ENCODE measurements at places on chromosomes 5 and 9.

DNA sequence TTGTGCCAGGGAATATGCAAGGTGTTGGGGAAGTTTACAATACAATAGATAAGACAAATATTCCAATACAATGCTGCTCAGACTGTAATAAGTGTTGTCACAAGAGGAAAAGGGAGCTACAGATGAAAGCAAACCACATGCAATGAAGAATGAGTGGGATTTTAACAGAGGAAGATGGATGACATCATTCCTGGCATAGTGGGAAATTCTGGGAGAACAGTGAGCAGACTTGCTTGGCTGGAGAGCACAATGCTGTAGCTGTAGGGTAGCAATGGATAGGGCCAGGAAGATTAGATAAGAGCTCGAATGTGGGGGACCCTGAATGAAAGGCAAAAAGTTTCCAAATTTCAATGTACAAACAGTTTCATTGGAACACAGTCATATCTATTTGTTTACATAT is 9.5 kb upstream of the DPYSL3 start:
- no peak for DNase-seq

GRCh38 chr5:6721442-6721841 is 8.2 kb downstream of the TENT4A start:
- no peak for DNase-seq

- no peak for DNase-seq
Observed at GRCh38 chr9:114902786-114903524, 27.4 kb downstream of the TNFSF8 start.

DNA sequence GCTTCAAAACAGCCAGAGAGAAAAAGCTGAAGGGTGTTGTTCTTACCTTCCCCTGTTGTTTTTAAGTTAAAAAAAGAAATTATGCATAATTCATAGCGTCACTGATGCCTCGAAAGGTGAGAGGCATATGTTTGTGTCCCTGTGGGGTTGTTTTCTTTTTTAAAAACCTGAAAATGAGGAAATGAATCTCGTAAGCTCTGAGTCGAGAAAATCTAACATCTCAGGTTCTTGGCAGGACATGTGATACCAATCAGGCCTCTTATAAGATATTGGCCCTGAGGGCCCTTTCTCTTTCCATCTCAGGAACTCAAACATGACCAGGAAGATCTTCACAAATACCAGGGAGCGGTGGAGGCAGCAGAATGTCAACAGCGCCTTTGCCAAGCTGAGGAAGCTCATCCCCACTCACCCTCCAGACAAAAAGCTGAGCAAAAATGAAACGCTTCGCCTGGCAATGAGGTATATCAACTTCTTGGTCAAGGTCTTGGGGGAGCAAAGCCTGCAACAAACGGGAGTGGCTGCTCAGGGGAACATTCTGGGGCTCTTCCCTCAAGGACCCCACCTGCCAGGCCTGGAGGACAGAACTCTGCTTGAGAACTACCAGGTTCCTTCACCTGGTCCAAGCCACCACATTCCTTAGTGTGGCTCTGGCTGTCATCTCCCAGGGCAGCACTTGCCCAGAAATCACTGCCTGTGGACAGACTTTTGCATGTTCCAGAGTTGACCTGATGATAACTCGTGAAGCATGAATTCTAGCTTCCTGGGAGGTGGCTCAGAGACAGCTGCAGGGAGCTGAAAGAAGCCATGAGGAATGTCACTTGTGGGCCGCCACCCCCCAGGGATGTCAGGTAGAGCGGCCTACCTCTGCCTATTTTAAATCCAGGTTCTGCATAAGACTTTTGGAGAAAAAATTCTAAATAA is at the start of gene TAL2:
TAL2 (plus strand) TSS at position 274 of the 921 bp plus-strand sequence; CDS start at position 314, 40 bp downstream.
- DNase-seq: no peak

DNA sequence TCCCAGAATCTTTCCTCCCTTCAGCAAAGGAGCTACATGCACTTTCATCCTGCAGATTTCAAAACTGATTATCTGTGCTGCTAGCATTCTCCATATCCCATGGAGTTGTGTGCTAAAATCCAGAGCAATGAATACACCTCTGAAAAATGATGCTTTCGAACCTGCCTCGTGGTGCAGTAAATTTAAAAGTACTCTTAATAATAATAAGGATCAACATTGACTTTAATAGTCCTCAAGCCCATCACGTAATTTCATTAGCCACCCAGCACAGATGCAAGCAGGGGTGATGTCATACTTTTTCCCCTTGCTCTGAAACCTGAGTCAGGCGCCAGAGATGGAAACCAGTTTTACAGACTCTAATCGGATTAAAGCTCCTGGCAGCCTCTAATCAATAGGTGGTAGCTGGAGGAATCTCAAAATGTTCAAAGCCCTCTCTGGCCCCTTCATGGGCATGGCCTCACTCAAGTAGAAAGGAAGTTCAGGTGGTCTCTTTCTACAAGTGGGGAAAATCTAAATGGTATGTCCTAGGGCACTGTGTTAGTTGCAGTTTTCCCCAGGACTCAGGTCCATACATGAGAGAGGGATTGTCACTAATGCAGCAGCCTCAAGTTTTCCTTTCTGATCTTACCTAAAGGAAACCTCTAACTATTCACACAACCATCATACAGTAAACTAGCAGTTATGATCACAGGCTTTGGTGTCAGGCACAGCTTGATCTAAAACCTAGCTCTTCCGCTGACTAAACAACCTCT is 221.6 kb upstream of the SLC30A5 start:
- DNase-seq: no peak

DNA sequence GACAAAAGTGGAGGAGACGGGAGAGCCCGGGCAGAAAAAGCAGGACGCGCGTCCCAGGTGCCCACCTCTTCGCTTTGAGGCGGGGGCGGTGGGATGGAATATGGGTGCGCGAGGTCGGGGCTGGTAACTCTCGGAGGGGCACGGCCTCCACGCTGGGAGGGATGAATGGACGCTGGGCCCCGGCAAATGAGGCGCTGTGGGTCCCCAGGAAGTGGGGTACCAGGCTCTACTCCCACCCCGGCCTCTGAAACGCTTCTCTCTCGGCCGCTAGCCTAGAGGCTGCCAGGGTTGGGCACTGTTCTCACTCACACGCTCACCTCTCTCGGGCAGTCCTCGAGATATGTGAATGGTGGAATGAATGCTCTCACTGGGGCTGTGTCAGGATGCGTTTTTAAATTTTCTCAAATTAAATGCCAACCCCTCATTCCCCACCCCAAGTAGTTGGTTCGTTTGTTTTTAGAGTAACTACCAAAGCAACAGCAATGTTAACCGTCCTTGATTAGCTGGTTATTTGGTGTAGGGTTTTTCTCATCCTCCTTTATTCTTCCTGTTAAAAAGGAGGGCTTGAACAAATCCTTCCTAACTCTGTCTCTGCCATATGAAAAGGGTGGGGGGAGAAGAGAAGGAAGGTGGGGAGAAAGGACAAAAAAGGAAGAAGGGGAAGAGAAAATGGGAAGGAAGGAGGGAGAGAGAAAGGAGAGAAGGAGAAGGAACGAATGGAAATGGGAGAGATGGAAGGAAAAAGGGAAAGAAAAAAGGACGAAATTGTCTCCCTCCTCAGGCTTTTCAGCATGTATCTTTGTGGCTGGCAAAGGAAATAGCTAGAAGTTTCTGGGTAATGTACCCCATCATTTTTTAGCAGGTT is 1.3 kb upstream of the EBF1 start:
- DNase-seq: no peak

All from stimulated activated CD4-positive, alpha-beta T cell treated with anti-CD3 and anti-CD28 coated beads, TNF-alpha, amount 100 ng/mL, for 48 hours (primary cell).